ENCODE measurements at places on chromosomes 2 and 18.

DNA sequence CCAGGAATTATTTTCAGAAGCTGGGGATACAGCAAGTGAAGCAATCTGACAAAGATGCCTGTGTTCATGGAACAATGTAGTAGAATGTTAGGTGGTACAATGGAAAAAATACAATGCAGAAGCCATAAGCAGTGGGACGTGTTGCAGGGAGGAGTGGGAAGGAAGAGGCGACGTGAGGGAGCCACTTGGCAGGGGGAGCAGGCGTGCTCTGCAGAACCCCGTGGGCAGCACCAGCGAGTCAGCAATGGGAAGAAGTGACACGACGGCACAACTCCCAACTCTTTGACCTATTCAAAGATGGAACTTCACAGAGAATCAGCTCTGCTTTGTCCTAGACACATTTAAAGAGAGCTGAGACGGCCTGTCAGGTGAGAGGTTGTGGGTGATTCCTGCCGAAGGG is 30.5 kb downstream of the PRELID3A start:
- no peak for DNase-seq

DNA sequence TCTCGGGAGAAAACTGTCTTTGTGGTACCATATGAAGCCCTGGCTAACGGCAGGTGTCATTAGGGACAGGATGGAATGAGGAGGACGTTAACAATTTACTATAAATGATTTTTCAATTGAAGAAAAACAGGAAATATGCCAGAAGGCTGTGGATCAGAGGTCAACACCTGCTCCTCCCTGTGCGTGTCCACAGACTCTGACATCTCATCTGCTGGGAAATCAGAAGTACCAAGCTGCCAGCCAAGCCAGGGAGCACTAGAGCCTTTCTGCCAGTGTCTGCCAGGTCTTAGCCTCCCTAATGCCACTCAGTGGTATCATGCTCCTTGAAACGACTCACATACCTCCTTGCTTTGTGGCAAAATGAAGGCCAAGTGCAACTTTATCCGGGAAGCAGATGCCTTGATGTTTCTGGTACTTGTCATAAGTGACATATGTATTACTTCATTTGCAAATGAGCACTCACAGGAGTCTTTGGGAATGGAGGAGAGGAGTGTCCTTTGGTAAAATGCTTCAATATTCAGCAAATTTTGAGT is 541.1 kb downstream of the SATB2 start:
- DNase-seq = no peak

DNA sequence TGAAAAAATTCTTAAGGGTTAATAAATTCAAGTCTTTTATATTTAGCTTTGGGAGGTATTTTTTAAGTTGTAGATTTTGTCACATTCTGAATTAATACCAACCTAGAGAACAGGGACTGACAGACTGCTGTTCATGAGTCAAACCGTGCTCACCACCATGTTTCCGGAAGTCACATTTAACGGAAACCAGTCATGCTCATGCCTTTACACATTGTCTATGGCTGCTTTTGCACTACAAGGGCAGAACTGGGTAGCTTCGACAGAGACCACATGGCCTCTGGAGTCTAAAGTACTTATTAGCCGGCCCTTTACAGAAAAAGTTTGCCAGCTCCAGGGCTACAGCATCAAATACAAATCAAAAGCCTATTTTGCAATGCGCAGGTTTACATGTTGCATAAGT is 33.3 kb downstream of the LONRF2 start:
- DNase-seq = no peak

GRCh38 chr2:45789317-45789716 is 137.8 kb downstream of the PRKCE start:
- no peak for DNase-seq

DNA sequence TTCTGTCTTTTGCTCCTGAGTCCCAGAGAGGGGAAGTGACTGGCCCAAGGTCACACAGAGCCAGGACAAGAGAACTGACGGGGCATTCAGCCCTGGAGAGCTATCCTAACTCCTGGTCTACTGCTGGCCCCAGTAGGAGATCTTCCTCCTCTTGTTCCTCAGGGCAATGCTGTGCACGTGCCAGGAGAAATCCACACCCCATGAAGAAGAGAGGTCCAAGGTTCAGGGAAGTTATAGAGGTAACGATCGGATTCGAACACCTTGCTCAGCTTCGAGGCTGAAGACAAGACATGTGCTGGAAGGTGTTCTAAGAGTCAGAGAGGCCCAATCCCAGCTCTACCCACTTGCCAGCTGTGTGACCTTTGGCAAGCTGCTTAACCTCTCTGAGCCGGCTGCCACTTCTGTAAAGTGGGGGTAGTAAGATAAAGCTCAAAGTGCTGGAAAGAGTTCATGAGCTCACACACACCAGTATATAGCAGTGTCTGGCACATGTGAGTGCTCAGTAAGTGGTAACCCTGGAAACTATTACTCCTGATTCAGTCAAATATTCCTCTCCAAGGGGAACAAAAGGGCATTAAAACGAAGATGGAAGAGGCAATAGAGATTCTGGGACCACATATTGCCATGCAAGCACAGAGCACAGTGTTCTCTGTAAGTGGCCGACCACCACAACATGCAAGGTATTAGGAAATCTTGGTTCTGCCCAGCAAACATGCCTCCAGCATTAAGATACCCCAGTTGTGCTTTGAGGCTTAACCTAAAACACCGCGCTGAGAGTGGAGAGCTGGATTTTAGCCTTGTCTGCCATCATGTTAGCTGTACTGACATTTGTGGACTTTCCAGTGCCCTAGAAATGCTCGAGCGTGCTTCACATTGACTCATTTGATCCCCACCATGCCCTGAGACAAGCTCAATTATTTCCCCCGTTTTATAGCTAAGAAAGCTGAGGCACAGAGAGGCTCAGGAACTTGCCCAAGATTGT is 25.6 kb downstream of the SERTAD2 start:
- DNase-seq = no peak

Data from inflammatory macrophage treated with lipopolysaccharide for 1 hour (primary cell).